Epithelial cell of proximal tubule (primary cell): ENCODE measurements at places on chromosomes 7 and 10. TPM values are rescaled to one million over a fixed set of nuclear protein-coding genes. Genes with fewer than 3 reads are reported as not detected.
A peak's percentile ranks its signal among the peaks of the same experiment; 100 is the strongest.

PRR15 gene
- 8.1 and 14.0 TPM in 2 replicates for total RNA-seq

FFAR4 gene
- not detected in 2 replicates for total RNA-seq

DNA sequence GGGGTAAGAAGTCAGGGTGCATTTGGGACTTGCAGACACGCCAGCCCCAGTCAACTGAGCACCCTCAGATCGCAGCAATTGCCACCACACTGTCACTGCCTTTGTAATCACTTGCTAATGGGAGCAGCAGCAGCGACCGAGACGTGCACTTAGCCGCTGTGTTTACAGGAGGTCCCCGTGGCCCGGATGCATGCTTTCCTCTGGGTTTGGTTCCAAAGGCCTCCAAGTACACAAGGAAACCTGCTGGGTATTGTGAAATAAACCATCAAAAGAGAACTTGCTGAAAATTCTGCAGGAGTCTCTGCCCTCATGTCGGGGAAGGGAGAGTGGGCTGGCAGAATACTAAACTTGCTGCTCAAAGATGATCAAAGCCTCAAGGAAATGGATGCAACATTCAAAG, 341.7 kb downstream of the DNAJB6 start:
- no peak for DNase-seq

GRCh38 chr7:3892157-3892556, 591.1 kb downstream of the SDK1 start:
- DNase-seq, result no peak

DNA sequence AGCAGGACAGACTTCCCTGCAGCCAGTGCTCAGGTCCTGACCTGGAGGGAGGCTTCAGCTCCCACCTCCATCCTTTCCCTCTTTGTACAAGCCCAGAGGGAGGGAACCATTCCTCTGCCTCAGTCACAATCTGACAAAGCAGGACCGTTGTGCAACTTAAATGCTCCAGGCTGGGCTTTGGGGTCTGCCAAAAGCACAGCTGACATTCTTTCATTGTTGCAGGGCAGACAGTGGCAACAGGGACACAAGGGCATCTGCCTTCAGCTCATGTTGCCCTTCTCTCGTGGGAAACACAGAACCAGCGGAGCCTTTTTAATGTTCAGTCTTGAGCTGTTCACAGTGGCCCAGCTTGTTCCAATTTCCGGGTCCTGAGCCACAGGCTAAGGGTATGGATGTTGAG, 155.7 kb upstream of the TNS3 start:
- DNase-seq, result no peak

- peak; percentile 66 for DNase-seq
Observed at GRCh38 chr10:52256832-52257691, 57.0 kb upstream of the DKK1 start.

DNA sequence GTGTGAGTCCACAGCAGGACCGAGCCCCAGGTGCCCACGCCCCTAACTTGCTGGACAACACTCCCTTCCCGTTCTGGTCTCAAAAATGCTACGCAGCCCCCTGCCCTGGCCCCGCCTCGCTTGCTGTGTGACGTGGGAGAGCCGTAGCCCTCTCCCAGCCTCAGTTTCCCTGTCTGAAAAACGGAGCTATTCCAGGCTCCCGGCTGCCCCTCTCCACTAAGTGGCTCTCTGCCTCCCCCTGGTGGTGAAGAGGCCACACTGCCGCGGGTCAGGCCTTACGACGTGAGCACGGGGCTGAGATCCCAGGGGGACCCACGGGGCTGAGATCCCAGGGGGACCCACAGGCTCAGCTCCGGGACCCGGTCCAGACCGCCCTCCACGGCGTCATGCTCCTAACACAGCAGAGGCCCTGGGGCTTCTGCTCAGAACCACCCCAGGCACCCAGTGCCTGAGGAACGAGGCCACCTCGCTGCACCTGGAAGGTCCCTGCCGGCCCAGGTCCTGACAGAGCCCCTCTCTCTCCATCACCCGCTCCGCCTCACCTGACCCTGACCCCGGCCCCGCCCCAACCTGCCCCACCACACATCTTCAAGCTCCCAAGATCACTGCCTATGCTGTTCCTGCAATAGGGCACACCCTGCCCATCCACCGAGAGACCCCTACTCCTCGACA, 26.7 kb downstream of the MICALL2 start:
- DNase-seq, result no peak

- DNase-seq, result no peak
Observed at GRCh38 chr10:129799942-129800341, 164.1 kb downstream of the EBF3 start.
